AG04449 (cell line): ENCODE measurements at places on chromosomes 7 and 10.

GRCh38 chr7:28301148-28301641 is 111.1 kb upstream of the CREB5 start:
- DNase-seq: no peak

- DNase-seq: no peak
Measured at GRCh38 chr7:155003092-155003375, at the start of gene PAXIP1. TSS of gene PAXIP1 (minus strand) at chr7:155003124. CDS start at chr7:155002929, 195 bp downstream.

- no peak for DNase-seq
Measured at GRCh38 chr7:105640956-105641810, 59.9 kb upstream of the EFCAB10 start.

GRCh38 chr10:54702583-54703485 is 98.2 kb downstream of the PCDH15 start:
- no peak for DNase-seq

DNA sequence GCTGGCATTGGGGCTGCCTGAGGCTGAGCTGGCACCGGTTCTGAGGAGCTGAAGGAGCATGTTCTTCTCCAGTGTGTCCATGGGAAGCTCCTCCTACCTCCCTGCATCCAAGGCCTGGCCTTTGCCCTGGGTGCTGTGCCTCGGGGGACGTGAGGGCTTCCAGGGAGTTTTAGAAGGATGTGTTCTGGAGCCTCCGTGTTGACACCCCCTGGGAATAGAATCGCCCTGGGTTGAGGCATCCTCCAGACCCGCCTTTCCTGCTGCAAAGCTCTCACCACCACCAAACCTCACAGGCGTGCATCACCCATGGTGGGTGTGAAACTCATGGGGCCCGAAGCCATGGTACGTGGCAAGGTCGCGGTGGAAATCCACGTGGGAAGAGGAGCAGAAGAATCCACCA is 95.4 kb downstream of the DYNC2I1 start:
- DNase-seq: no peak

DNA sequence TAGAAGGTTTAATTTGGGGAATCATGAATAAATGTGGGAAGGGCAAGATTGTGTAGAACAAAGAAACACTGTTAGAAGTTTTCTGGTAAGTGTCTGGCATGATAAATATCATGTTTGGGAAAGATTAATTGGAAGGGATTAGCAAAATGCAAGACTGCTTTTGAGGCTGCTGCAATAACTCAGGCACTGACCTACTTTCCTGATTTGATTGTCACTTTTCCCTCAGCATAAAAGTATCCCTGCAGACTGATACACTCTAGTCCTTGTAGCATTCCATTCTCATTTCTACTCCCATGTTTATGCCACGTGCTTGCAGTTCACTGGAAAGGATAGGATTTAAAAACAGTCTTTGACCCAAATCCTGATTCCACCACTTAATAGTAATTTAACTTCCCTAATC is 303.3 kb upstream of the SEMA3A start:
- DNase-seq: no peak
